ENCODE measurements at places on chromosomes 2 and 18. TPM values are rescaled to one million over a fixed set of nuclear protein-coding genes. Genes with fewer than 3 reads are reported as not detected.

Gene PLCD4
- 3.9 TPM for total RNA-seq

Gene B3GNT7
- 5.7 TPM for total RNA-seq

GRCh38 chr18:45109706-45110105 is 429.0 kb downstream of the SETBP1 start:
- DNase-seq: no peak

- no peak for DNase-seq
These were observed 10.7 kb upstream of the IL1RL2 start for GRCh38 chr2:102176172-102176571.

- no peak for DNase-seq
These were observed 1268.3 kb upstream of the ACVR2A start for GRCh38 chr2:146576339-146577111.

DNA sequence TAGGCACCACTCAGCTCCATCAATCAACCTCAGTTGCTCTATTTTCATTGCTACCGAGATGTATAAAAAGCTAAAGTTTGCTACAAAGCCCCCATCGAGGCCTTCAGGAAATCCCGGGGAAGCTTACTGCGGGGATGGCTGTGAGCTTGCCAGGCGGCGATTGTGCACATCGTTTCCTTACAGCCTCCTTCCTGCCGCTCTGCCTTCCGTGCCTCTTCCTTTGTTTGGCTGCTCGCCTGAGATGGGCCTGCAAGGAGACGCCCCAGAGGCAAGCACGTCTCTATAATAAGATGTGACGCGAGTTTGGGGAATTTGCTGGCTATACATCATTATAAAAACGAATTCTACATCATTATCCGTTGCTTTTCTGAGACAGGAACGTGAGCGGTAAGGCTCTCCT is 41.6 kb downstream of the DHRS9 start:
- DNase-seq: no peak

DNA sequence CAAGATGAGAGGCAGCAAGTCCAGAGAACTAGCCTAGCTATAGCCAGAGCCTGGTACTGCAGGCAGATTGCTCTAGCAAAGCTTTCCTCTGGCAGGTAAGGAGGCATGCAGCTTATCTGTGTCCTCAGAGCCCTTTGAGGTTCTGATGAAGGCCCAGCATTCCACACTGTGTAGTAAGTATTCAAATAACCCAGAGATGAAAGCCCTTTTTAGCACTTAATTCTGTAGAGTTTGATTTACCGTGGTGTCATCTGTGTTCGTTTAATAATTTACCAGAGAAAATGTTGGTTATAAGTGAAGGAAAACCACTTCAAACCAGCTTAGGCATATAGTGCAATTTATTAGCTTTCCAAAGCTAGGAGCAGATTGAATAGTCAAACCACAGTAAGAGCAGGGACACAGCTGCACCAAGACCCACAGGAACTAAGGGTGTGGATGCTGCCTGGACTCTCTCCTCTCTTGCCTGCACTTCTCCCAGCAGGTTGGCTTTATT is 226.6 kb downstream of the BABAM2 start:
- DNase-seq: no peak

DNA sequence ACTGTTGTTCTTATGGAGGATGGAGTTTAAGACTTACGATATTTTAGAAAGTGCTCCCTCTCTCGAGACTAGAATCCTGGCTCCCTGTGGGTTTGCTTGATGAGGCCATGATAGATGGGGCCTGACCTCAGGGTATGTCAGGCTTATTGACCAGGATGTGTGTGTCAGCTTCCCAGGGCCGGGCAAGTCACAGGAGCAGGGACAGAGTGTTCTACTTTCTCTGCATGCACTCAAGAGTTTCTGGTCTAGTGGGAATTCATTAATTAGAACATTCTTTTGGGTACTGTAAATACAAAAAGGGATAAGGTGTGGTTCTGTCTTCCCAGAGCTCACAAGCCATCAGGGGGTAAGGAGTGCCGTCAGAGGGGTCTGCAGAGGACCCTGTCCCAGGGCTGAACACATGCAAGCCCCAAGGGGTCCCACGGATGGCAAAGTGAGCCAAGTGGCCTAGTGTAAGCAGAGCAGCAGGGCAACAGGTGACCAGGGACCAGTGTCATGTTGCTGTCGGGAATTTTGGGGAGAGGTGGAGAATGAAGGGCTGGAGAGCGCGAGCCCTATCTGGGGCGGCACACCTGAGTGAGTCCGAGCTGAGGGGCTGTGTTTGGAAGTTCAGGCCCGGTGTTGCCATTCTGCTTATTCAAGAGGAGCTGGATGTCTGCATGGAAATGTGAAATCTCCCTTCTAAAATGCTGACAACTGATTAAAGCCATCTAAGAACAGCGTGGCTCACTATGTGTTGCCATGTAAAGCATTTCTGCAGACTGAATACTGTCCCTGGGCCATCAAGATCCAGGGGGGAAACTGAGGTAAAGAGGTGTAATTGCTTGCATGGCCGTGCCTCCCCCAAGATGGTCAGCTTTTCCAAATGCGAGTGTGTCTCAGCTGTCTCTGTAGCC is 91.4 kb downstream of the TGFA start:
- no peak for DNase-seq

DNA sequence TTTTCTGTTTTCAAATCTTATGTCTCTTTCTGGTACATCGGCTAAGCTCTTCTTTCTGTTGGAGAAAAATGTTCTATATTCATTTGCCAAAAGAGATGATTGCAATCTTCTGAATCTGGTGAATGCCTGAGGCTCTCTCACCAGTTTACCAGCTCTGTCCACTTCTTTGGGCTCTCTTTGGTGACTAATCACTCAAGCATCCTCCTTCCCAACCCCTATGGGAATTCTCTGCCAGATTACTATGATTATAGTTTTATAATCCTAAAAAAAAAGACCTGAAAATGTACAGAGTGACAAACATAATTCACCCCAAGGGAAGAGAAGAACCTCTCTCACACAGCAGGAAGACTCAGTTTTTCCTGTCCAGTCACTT is 187.3 kb downstream of the CAMKMT start:
- no peak for DNase-seq

DNA sequence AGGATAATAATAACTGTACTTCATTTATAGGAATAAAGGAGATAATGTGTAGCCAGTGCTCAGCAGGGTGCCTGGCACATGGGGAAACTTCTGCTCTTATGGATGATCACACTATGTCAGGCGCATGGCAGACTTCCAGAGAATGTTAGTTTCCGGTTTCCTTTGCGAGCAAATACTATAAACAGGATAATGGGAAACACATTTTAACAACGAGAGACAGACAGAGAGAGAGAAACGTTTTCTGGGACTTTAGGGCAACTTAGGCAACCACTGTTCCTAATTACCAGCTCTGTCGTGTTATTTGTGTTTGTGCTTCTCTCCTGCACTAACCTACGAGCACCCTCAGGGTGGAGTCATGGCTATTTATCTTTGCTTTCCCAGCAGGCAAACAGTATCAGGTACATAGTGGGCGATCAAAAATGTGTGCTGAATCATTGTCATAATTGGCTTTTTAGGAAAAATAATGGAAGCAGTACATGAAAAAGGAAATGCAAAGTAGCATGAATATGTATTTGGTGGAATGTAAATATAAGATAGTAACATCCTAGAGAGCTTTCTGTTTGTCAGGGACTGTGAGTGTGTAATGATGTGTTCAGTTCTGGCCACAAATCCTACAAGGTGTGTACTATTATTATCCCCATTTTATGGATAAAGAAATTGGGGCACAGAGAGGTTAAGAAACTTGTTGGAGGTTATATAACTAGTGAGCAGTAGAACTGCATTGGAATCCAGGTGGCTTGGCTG is 36.8 kb upstream of the IGFBP2 start:
- no peak for DNase-seq

- no peak for DNase-seq
These were observed 74.7 kb downstream of the COPS8 start for GRCh38 chr2:237160271-237160919.

DNA sequence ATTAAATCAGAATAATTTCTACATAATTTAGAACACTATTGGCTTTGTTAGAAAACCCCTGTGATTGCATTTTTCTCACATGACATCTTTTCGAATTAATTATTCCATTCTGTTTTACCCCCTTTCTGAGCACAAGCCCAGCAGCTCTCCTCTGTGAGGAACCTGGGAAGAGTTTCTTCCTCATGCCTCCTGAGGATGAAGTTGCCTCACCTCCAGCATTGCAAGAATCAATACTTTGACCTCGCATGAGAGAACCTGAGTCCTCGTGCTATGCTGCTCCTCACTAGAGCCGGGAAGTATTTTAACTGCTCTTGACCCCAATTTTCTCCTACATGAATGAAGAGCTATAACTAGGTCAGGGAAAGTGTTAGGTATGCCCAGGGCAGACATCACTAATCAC is 77.1 kb upstream of the RAPH1 start:
- no peak for DNase-seq

GRCh38 chr2:15750433-15750814 is 158.8 kb downstream of the DDX1 start:
- no peak for DNase-seq
